ENCODE measurements at places on chromosomes 1 and 21.

DNA sequence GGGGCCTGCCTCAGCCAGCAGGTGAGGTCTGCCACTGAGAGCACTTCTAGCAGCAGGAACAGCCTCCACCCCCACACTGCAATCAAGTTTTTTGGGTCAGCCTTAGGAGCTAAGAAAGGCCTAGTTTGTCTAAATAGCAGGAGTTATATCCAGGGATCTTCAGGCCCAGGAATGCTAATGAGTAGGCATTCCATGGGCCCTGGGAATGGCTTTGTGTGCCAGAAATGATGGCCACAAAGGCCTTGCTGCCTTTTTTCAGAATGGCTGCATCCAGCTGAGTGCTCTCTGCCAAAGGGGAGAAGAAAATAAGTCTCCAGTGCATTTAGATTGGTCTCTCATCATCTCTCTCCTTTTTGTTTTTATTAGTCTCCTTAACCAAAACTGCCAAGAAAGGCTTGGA is 2.8 kb downstream of the MRTO4 start:
- DNase-seq, result no peak

DNA sequence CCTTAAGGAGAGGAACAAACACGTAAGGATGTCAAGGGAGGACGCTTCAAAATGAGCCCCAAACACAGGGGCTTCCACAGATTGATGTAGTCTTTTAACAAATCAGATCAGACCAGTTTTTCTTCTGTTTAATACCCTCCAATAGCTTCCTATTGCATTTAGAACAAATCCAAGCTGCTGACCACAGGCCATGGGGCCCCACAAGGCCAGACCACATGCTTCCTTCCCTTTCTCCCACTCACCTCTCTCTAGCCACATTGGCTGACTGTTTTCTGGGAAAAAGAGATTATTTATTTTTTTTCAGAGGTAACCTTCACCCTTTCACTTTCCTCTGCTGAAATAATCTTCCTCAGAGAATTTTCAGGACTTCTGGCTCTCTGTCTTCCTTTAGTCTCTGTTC is 380.6 kb downstream of the SIPA1L2 start:
- DNase-seq, result no peak

DNA sequence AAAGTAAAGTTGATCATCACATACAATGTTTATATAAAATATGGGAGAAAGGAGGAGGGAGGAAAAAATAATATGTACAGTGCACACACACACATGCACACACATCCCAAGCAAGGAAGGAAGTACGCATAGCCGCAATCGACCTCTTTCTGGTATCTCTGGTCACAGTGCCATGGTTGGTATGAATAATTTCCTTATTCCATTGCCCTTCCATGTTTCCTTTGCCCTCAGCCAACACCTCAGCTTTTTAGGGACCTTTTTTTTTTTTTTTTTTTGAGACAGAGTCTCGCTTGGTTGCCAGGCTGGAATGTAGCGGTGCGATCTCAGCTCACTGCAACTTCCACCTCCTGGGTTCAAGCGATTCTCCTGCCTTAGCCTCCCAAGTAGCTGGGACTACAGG is 20.6 kb downstream of the CITED4 start:
- DNase-seq, result no peak

- no peak for DNase-seq
Observed at GRCh38 chr1:239700667-239701066, 314.3 kb downstream of the CHRM3 start.

- DNase-seq, result no peak
Observed at GRCh38 chr1:73500154-73500553, 697.8 kb downstream of the LRRIQ3 start.

GRCh38 chr1:114558544-114558943 is 22.9 kb downstream of the BCAS2 start:
- no peak for DNase-seq

GRCh38 chr1:244897476-244898254 is 33.3 kb upstream of the HNRNPU start:
- no peak for DNase-seq

DNA sequence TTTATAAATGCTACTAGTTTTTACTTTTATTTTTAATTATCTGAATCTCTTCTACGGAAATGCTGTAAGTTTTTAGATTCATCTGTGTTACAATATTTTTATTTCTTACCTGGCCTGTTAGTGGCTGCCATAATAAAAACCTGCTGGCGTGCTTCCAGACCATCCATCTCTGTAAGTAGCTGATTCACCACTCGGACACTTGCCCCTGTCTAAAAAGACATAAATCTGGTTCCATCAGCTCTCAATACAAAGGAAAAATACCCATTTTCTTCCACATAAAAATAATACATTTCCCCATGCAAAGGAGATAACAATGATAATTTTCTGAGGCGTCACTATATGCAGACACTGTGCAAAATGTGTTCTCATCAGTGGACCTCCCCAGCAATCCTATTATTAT is 62.0 kb downstream of the NVL start:
- DNase-seq, result no peak

- peak; percentile 12 for DNase-seq
Observed at GRCh38 chr1:176494436-176494835, 31.5 kb downstream of the PAPPA2 start.

- no peak for DNase-seq
Observed at GRCh38 chr1:226688808-226689207, 50.3 kb downstream of the ITPKB start.

- no peak for DNase-seq
Observed at GRCh38 chr1:48560116-48560515, 88.1 kb upstream of the SPATA6 start.

DNA sequence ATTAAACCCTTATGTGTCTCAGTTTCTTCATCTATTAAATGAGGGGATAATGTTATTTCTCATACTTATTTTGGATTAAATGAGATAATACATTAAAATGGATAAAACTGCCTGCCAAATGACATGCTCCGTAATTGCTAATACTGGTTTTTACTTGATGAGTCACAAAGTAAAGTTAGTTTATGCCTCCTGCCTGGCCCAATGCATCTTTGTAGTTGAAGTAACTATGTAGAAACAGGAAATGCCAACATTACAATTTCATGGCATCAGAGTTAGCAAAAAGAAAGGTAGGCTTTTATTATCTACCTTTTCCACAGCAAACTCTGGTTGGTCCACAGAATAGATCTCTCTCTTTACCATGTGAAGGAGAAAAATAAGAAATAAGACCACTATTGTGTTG is 214.5 kb downstream of the TBX15 start:
- DNase-seq, result no peak

DNA sequence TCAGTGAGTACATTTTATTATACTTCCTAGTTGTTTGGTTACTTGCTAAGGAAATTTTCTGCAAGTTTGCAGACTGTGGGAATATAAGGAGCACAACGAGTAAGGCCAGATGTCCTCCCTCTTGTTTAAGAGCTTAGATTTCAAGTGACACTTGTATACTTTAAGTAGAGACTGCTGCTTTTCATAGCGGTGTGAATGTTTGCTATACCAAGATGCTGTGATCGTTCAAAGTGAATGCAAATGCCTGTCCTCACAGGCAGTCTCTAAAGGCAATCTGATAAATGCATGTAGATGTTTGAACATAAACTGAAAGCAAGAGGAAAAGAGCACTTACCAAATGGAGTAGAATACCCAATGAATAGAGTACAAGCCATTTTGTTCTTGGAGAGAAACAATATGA is 226.4 kb downstream of the NRIP1 start:
- no peak for DNase-seq

GRCh38 chr1:61386770-61387169 is 304.4 kb downstream of the NFIA start:
- DNase-seq, result no peak
